ENCODE measurements at places on chromosomes 6 and 20.

DNA sequence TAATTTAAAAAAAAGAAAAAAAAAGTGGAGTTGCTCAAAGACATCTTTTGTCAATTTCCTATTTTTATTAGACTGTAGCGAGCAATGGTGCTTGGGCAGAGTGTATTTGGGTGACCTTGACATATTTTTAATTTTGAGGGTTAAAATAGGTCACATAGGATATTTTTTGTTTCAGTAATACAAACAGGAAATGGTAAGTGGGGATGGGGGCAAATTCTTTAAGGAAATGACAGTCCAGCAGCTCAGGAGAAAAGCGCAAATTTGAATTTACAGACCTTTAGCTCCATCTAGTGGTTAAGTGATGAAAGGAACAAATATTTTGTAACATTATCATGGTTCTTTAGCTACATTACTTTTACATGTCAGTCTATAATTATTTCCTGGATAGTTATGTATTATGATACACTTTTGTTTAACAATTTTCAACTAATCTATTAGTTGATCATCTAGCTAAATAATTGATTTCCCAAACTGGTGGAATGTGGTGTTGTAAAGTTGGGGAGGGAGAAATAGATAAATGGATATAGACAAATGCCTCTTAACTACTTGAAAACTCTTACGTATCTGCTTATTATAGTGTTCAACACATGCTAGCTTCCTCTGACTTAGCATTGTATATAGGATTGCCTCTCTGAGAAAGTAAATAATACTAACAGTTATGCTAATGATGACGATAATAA is 10.0 kb downstream of the CITED2 start:
- DNase-seq: peak; percentile 13

- DNase-seq: no peak
These were observed 139.9 kb downstream of the KCNQ5 start for GRCh38 chr6:72761761-72762160.

DNA sequence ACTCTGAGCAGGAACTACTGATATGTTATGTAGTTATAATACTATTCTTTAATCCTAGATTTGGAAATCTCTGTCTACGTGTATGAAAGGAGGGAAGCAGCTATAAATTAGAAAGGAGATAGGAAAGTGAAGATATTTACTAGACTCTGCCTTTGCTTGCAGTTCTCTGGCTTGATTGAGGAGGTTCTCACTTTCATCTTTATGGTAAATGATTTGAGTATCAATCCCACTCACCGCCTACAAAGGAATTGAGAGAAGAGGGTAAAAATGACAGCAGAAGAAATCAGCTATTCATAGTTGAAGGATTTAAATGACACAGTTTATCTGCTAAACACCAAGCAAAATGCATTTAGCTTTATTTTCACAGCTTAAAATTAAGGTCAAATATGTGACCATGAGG is 67.3 kb downstream of the FAM229B start:
- DNase-seq: no peak

GRCh38 chr20:58695895-58696375 is 3.3 kb downstream of the NPEPL1 start:
- no peak for DNase-seq

DNA sequence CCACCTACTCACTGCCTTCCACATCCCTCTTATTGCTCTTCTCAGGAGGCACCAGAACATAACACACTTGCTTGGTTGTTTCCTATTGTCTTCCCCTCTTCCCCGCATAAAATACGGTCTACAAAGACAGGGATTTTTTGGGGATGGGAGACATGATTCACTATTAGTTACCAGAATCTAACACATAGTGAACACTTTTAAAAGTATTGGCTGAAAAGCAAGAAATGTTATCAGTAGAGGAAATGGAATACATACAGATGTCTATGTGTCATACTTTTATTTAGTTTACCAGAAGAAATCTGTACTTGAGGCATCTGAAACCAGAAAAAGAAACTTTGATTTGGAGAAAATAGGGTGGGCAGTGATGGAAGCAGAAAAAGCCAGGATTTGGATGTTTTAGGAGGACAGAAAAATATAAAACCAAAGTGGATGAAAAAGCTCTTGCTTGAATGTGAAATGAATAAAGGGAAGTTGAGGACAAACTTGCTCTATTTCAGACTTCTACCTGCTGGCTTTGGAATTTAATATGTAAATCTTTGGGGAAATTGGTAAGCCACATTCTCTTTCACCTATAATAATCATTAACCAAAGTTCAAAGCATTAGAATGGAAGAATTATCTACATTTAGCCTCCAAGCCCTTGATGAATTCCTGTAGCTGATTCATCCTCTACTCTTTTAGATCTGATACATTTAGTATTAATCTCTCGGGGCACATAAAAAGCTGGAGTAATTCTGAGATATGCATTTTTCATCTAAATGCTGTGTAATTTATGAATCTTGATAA is 82.6 kb downstream of the DOK5 start:
- no peak for DNase-seq
